ENCODE measurements at places on chromosomes 11 and 22. TPM values are rescaled to one million over a fixed set of nuclear protein-coding genes. Genes with fewer than 3 reads are reported as not detected.

The POTEH gene
- polyA plus RNA-seq, result not detected

The ART1 gene
- polyA plus RNA-seq, result not detected

The ELF5 gene
- 0.22 TPM for polyA plus RNA-seq

The SIK2 gene
- polyA plus RNA-seq, result 18.1 TPM

The CAPN5 gene
- polyA plus RNA-seq, result 42.6 TPM

The MYOD1 gene
- polyA plus RNA-seq, result not detected

The CDC42EP2 gene
- 10.0 TPM for polyA plus RNA-seq

The OR8G5 gene
- polyA plus RNA-seq, result not detected

The SLC17A6 gene
- 46.7 TPM for polyA plus RNA-seq

The MS4A12 gene
- not detected for polyA plus RNA-seq

The MRGPRF gene
- 12.0 TPM for polyA plus RNA-seq

The MMP8 gene
- not detected for polyA plus RNA-seq

The CHRM4 gene
- polyA plus RNA-seq, result 6.5 TPM

The SLC22A8 gene
- polyA plus RNA-seq, result 0.46 TPM

The ARFGAP3 gene
- polyA plus RNA-seq, result 37.0 TPM

The HNRNPUL2 gene
- 62.8 TPM for polyA plus RNA-seq

The OR10D3 gene
- not detected for polyA plus RNA-seq

The RNH1 gene
- 112 TPM for polyA plus RNA-seq

The PHOX2A gene
- 1.8 TPM for polyA plus RNA-seq

The PATE4 gene
- 0.27 TPM for polyA plus RNA-seq

The OR8D1 gene
- not detected for polyA plus RNA-seq

The IRAG1 gene
- 4.6 TPM for polyA plus RNA-seq

The OR2D2 gene
- polyA plus RNA-seq, result not detected

The HBD gene
- polyA plus RNA-seq, result not detected

The ANO9 gene
- 0.10 TPM for polyA plus RNA-seq

The ZNF280B gene
- polyA plus RNA-seq, result 4.0 TPM

The GAL3ST3 gene
- polyA plus RNA-seq, result 19.0 TPM

The UBQLNL gene
- 0.33 TPM for polyA plus RNA-seq
